ENCODE measurements at places on chromosomes 1 and 21. TPM values are rescaled to one million over a fixed set of nuclear protein-coding genes. Genes with fewer than 3 reads are reported as not detected.

DNA sequence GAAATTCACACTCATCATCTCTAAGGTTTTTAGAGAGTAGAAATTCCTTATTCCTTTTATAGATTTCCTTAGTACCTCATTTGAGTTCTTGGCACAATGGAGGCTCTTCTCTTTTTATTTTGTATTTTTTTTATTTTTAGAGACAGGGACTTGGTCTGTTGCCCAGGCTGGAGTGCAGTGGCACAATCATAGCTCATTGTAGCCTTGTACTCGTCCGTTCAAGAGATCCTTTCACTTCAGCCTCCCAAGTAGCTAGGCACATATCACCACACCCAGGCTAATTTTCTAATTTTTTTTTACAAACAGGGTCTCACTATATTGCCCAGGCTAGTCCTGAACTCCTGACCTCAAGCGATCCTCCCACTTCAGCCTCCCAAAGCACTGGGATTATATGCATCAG, 29.6 kb downstream of the RGL1 start:
- peaks cover 26% of the 10 kb centered on the region for H3K4me1 ChIP-seq
- no peaks in the 10 kb centered on the region for H3K27me3 ChIP-seq
- peak; percentile 37 for DNase-seq
- H3K36me3 ChIP-seq, result no peaks in the 10 kb centered on the region
- H3K27ac ChIP-seq, result no peak overlapping the region

Gene B3GALT5
- total RNA-seq, result 0.09 TPM

- H3K27ac ChIP-seq, result no peak overlapping the region
- no peaks in the 10 kb centered on the region for H3K27me3 ChIP-seq
- DNase-seq, result peak; percentile 77
- H3K4me3 ChIP-seq, result no peak overlapping the region
- H3K36me3 ChIP-seq, result no peaks in the 10 kb centered on the region
Observed at GRCh38 chr1:46219551-46220520, 16.7 kb downstream of the LURAP1 start.

- no peaks in the 10 kb centered on the region for H3K36me3 ChIP-seq
- no peak for DNase-seq
- no peaks in the 10 kb centered on the region for H3K4me1 ChIP-seq
- H3K27ac ChIP-seq, result no peak overlapping the region
Observed at GRCh38 chr1:245831518-245831917, 675.6 kb downstream of the SMYD3 start.

- H3K4me1 ChIP-seq, result peaks cover 26% of the 10 kb centered on the region
- peaks cover 2% of the 10 kb centered on the region for H3K36me3 ChIP-seq
- peak; percentile 95 for DNase-seq
- H3K4me3 ChIP-seq, result peak overlapping the region; percentile 73
- peak overlapping the region; percentile 94 for H3K27ac ChIP-seq
- H3K27me3 ChIP-seq, result no peaks in the 10 kb centered on the region
Observed at GRCh38 chr1:26110731-26111529, 694 bp upstream of the PDIK1L start.

- H3K4me1 ChIP-seq, result no peaks in the 10 kb centered on the region
- no peak for DNase-seq
- no peak overlapping the region for H3K27ac ChIP-seq
- H3K27me3 ChIP-seq, result no peaks in the 10 kb centered on the region
- no peak overlapping the region for H3K4me3 ChIP-seq
Observed at GRCh38 chr1:158864595-158864994, 33.4 kb downstream of the MNDA start.

Gene RALGPS2
- 7.8 TPM for total RNA-seq

All from upper lobe of left lung (tissue), 6 donors.